ENCODE measurements at places on chromosomes 2 and 18.

- DNase-seq = no peak
Observed at GRCh38 chr2:219916281-219916680, 288.9 kb downstream of the SLC4A3 start.

DNA sequence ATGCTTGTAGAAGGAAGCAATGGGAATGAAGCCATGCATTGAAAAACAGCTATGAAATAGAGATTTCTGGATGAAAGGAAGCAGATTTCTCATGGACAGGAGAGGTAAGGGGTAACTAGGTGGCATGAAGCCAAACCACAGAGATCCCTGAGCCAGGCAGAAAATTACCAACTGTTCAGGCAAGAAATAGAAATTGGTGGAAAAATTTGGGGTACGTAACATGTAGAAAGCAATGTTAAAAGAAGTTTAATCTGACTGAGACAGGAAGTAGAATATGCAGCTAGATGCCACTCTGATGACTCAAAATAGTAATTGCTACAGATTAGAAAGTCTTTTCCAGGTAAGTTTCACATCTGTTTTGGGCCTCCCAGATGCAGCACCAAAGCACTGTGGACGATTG is 928.5 kb upstream of the CELF4 start:
- no peak for DNase-seq

- DNase-seq = no peak
Observed at GRCh38 chr2:15649561-15650255, 58.0 kb downstream of the DDX1 start.

DNA sequence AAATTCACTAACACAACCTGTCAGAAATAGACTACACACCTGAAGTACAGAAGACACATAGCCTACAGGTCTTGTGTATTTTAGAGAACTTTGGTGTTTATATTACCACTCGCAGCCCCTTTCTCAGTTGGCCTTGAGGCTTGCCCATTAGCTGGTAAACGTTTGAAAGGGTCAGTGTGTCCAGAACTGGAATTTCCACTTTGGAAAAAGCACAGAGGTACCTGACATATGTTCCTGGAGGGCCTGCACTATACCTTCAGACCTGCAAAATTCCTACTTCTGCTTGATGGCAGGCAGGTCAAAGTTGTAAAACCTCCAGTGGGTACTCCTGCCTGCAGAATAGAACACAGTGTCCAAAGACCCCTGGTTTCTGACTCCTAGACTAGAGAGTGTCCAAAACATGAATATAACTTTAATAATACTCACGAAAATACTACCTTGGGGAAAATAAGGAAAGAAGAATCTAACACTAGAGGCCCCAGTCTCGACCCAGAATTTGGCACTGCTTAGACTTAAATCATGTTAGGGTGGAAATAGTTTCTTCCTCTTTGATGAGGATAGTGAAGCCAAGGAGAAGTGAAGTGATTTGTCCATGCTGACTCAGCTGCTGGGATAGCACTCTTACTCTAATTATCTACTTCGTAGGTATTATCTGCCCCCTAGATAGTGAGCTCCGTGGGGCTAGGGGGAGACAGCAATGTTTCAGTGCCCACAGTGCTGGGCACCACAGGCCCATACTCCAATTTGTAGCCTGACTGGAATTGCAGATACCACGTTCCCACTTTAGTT is 2.8 kb downstream of the KCTD1 start:
- no peak for DNase-seq

- DNase-seq = no peak
Observed at GRCh38 chr2:121595012-121595891, 54.0 kb downstream of the CLASP1 start.

DNA sequence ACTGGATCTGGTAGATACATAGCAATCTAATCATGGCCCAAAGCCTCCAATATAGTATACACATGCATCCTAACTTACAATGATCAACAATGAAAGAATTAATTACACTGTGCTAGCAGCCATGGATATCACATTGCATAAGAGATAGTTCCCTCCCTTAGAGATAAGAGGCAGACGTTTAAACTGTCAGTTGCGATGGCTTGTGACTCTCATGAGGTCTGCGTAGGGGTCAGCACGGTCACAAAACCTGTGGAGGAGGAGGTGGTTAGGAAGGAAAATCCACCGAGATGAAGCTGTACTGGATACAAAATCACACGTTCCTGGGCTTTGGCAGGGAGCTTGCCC is 800 bp upstream of the RALB start:
- no peak for DNase-seq

- DNase-seq = no peak
Observed at GRCh38 chr2:223032187-223033142, 19.5 kb upstream of the KCNE4 start.

GRCh38 chr18:52343731-52344340 is 3.8 kb downstream of the DCC start:
- DNase-seq = no peak

DNA sequence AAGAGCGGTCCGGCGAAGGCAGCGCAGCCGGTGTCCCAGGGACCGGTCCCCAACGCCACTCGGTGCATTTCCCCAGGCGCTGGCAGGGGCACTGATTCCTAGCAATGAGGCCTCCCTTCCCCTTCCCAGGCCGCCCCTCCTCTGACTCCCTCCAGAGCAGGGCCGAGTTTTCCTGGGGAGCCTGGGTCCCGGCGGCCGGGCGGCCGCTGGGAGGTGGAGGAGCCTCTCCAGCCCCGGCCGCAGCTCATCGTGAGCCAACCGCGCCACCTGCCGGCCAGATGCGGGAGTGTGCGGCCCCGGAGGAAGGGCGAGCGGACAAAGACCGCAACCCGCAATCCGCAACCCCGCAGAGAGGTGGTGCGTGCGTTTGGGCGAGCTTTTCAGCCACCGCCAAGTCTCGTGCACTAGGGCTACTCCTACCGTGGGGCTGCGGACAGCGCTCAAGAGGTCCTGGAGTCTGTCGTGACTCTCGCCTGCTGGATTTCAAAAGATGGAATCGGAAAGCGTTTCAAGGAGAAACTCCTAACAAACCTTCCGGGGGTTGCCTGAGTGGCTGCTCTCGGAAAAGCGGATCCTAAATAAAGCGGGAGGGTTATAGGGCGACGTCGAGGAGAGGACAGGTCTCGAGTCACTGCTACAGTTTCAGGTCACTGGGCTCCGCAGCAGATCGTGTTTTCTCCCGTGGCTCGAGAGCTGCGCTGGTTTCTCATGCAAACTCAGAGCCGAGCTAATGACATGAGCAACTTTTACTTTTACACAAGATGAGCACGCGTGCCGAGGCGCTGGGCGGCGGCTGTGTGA is 1.5 kb upstream of the EPHA4 start:
- DNase-seq = peak; percentile 90

DNA sequence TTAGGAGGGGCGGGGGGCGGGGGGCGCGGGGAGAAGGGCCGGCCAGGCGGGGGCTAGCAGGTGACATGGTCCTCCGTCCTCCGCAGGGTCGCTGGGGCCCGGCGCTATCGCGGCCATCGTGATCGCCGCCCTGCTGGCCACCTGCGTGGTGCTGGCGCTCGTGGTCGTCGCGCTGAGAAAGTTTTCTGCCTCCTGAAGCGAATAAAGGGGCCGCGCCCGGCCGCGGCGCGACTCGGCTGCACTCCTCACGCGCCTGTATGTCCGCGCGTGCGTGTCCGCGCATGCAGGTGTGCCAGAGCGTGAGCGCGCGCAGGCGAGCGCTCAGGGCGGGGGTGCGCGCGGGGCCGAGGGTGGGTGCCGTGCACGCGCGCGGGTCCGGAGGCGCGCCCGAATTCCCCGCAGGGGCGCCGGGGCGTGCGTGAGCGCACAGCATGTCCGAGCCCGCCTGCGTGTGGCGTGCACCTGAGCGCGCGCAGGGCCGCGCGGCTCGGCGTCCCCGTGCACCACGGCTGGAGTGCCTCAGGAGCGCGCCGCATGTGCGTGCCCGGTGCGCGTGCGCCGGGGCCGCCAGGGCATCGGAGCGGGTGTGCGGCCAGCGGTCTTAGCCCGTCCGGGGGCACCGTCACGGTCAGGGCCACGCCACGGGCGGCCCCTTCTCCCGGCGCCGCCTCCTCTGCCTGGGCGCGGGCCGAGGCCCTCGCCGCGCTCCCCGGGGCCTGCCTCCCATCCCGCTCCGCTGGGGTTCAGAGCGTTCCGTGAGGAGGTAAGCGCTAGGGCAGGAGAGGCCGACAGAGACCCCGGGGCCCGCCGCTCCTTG is 6.3 kb downstream of the SNORC start:
- DNase-seq = peak; percentile 87

GRCh38 chr18:36212301-36213171 is 25.2 kb downstream of the MOCOS start:
- no peak for DNase-seq

DNA sequence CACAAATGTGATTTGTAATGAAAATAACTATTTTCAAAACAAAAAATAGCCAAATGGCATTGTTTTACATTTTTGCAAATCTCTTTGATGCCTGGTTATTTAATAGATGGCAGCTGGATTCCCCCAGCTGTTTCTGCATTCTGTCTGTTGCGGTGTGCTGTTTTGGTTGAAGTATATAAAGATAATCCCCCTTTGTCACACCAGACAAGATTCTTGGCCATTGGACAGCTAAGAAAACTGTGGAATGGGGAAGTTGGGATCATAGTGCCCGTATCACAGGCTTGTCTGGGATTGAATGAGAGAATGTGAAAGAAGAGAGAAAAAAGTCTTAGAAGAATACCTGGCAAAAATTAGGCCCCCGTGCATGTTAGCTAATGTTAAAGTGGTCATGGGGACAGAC is 19.5 kb upstream of the LYPD6B start:
- no peak for DNase-seq

GRCh38 chr2:231677632-231678104 is 30.7 kb upstream of the PTMA start:
- no peak for DNase-seq

DNA sequence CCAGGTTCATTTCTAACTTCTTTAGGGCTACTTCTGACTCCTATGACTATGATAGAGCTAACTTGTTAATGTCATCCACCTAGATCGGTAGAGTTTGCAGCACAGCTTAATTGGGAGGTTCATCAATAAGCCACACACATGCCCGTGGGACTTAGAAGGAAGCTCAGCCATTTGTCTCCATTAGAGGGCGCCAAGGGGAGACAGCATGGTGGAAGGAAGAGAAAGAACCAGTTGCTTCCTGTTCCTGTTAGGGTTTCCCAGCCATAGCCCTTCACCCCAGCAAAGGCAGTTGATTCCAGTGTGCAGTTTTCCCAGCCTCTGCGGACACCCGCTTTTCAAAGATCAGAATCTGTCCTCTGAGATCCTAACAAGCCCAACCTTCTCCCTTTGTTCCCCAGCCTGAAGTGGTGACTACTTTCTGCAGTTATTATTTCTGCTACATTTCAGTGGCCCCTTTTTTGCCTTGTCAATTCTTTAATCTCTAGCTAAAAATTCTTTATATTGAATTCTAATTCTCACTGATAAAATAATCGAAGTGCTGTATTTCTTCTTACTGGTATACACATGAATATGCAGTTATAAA is 30.3 kb downstream of the MAIP1 start:
- DNase-seq = peak; percentile 65

GRCh38 chr2:5696404-5696944 is 4.3 kb downstream of the SOX11 start:
- DNase-seq = no peak

GRCh38 chr2:219300022-219300421 is 9.2 kb downstream of the PTPRN start:
- DNase-seq = no peak

- DNase-seq = no peak
Observed at GRCh38 chr18:58998401-58999203, 133.9 kb downstream of the ZNF532 start.

DNA sequence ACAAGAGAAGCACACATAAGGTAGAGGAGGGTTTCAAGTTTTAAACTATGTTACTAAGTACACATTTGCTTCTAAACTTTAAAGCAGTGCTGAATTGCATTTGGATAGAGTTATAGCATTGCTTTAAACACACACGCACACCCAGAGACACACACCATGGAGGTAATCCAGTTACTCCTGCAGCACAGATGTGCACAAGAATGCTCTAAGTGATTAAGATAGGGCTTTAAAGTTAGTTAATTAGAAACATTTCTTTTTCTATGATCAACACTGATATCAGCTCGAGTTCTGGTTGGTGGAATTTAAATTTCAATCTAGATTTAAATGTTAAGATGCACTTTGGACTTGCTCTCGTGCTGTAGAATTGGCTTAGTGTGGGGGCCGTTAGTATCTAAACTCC is 492.3 kb downstream of the ZEB2 start:
- DNase-seq = no peak

DNA sequence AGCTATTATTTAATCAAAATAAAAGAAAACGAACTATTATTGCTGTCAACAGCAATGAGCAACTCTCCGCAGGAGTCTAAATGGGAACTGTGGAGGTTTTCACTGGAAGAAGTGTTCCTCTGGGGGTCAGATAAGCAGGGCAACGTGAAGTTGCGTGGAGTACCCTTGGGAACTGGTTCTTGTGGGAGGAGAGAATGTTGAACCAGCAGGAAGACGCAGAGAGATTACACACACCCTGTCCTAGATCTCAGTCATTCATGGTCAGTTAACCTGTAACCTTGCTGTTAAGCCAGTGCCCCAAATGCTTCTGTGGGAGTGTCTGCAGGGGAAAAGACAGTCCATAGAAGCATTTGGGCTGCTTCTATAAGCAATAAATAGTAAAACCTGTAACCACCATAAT is 20.4 kb upstream of the CABLES1 start:
- no peak for DNase-seq

DNA sequence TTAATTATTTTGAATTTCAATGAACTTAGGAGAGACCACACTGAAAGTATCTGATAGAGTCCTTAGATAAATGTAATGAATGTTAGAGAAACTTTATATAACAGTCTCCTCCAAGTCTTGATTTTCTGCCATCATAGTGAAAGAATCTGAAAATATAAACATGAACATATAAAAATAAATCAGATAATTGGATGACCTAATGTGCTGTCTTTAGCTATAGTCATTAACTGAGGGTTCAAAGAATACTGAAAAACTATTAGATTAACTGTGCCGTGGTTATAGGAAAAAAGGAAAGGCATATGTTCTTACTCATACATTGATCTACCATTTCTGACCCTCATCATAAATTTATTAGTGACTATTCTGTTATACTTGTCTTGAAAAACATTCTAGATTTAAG is 47.0 kb upstream of the SPAG16 start:
- no peak for DNase-seq

DNA sequence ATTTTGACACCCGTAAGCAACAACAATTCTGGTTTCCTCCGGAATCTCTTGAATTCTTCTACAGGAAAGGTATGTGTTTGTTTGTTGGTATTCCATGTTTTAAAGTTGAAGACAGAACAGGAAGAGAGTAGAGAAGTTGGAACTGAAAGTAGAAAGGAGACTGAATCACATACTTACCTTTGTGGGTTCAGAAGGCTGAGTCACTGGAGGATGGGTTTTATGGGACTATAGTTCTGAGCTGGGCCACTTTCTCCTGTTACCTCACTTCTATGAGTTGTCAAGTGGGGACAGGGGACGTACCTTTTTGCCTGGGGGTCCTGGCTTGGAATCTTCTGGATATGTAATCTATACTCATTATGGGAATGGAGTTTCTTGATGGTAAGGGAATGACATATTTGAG is 40.9 kb downstream of the KDM3A start:
- no peak for DNase-seq

Measured in iPS-NIHi11 (cell line).